Umbilical cord (tissue), 2 donors: ENCODE measurements at places on chromosomes 16 and 17.

GRCh38 chr17:67375054-67375427, 2.0 kb upstream of the PITPNC1 start:
- no peak for DNase-seq

DNA sequence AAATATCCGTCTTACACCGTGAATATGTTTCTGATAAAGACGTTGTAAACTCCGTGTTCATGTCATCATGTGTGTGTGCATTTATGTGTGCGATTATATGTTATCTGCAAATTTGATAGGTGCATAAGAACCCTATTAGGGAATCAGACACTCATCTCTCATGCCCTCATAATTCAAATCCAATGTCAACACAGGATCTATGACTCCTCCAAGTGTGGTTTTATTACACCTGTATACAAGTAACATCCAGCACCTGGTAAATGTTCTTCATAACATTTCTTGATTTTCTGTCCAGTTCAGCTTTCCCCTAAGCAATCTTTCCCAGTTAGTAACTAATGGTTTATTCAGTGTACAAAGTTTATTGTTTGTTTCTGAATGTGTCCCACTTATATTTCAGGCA, 681.9 kb downstream of the CDH11 start:
- no peak for DNase-seq

- peak; percentile 59 for DNase-seq
Observed at GRCh38 chr16:14446796-14447195, 183.3 kb downstream of the PARN start.

- DNase-seq: no peak
Observed at GRCh38 chr17:29621751-29622194, 939 bp downstream of the CORO6 start.

DNA sequence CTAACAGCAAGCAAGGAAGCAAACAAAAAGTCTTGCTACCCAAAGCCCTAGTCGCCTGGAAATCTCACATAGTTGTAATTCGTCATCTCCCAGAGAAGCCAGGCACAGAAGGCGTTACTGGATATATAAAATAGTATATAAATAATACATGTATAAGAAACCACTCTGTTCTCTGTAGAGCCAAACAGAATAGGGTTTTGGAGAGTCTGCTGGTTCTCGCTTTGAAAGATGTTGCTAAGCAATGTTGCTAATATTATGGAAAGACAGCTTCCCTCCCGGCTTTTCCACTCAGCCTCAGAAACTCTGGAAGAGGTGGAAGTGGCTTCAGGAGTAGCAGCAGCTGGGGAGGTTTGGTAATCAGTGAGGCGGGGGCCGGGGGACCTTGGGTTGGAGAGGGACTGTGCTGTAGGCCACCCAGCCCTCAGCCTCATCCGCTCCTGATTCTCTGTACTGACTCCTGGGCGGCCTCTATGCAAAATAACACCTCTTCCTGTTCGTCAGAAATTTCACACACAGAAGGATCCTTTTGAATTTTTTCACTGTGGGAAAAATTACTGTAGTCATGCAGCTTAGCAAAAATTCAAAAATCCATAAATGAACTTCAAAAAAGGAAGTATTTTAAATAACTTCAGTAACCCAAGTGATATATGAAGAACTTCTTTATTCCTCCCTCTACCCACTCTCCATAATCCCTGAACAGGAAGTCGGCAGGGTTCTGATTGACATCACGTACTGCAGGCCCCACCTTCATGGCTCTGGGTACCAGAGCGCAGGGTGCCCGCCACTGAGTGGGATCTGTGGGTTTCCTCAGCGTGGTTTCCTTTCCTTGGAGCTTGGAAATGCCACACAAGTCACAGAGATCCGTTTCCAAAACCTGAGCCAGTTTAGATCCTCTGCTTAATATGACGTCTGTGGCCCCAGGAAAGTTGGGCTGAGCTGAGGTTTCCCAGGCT, 51.4 kb downstream of the RAP1GAP2 start:
- no peak for DNase-seq

- DNase-seq: peak; percentile 72
Observed at GRCh38 chr16:56912746-56913708, 18.9 kb upstream of the HERPUD1 start.

GRCh38 chr16:49781401-49781800, 74.5 kb downstream of the ZNF423 start:
- no peak for DNase-seq

- DNase-seq: no peak
Observed at GRCh38 chr16:53482123-53482522, 20.9 kb downstream of the AKTIP start.

DNA sequence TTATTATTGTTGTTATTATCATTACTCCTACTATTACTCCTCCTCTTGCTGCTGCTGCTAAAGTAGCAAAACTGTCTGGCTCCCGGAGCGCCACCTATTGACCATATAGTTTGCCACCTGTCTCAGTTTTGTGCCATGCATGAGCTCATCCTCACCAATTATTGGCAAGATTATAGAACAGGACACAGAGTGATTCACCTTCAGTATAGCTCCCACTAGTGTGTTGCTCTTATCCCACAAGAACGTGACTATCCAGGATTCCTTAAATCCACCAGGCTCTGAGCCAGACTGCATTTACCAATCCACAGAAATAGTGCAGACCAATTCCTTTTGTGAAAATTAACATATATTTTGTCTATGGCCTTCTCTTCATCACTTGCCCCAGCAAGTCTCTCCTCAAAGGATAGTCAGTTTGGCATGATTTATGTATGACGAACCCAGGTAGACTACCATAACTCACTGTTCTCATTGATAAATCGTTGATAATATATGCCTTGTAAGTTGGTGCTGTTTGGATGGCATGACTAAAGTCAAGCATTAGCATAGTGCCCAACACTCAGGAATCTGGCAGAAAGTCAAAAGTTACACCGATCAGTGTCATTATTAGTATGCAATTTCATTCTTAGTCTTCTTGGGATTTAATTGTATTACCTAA, 405.5 kb upstream of the HSBP1 start:
- DNase-seq: no peak

DNA sequence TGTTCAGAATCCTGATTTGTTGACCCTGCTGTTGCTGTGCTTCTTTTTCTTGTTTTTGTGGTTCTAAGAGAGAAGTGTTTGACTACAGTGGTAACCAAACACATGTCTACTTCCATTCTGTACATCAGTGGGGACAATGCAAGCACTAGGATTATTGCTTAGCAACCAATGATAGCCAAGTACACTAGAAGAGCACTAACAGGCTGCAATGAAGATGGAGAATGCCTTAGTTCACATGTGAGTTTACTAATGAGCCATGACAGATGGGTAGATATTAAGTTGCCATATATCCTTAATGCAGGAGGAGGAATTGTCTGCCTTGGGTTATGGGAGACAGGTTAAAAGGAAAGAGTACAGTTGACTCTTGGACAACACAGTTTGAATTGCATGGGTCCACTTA, 8.3 kb downstream of the EFCAB5 start:
- no peak for DNase-seq

DNA sequence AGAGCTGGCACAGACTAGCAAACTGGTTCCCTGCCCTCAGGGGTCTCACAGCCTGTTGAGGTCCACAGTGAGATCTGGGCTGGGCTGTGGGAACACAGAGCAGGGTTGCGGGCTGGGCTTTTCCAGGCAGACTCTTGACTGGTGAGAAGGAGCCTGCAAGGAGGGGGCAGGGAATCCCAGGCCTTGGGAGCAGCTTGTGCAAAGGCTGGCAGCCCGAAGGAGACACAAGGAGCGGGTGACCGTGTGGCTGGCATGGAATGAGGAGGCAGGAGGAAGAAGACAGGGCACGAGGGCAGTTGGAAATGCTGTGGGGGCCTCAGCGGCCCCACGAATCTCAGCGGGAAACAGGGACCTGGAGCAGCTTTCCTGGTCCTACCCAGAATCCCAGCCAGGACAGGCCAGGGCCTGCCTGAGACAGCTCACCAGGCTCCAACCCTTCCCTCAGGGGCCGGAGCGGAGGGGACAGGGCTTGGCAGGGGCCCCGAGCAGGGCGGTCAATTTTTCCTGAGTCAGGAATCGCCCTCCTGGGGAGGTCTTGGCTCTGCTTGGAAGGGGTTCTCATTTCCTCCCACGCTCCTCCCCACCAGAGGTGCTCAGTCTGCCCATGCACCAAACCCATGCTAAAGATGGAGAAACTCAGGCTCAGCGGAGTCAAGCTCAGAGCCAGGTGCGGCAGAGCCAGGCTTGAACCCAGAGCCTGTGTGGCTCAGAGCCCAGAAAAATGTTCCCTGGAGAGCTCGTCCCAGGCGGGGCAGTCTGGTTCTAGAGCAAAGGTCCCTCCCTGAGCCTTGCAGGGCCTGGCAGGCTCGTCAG, 9.2 kb upstream of the SNN start:
- no peak for DNase-seq

GRCh38 chr17:75508931-75509361, 6.4 kb downstream of the CASKIN2 start:
- no peak for DNase-seq

- peak; percentile 81 for DNase-seq
Observed at GRCh38 chr17:42436391-42436790, 13.3 kb upstream of the CAVIN1 start.

GRCh38 chr17:16877099-16877498, 94.8 kb downstream of the TNFRSF13B start:
- no peak for DNase-seq

- DNase-seq: peak; percentile 92
Observed at GRCh38 chr17:45293413-45294211, 23.2 kb downstream of the MAP3K14 start.

DNA sequence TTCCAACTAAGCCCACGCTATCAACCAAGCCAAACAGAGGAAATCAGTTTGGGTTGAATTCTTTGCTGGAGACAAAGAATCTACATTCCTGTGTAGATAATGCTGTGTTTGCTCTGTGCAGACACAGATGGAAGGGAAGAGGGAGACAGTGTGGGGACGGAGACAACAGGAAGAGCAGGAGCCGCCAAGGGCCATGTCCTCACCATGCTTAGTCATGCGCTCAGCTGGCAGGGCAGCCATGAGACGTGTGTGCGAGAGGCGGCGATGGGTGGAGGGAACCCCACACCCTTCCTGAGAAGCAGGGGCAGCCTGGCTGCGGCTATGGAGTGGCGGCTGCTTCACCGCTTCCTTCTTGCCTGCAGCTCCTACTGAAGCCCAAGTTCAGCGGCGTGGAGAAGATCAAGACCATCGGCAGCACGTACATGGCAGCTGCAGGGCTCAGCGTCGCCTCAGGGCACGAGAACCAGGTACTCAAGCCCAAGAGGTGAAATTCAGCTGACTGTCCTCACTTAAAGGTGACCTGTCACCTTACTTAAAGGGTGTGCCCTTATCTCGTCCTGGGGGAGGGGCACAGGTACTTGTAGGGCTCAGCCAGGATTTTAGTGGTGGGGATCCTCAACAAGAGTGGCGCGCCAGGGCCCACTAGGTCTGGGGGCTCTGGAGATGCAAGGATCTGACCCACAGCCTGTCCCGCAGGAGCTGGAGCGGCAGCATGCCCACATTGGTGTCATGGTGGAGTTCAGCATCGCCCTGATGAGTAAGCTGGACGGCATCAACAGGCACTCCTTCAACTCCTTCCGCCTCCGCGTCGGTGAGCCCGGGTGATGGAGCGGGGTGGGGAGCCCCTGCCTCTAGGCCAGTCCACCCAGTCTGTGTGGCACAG, 47.5 kb downstream of the ADCY7 start:
- no peak for DNase-seq

DNA sequence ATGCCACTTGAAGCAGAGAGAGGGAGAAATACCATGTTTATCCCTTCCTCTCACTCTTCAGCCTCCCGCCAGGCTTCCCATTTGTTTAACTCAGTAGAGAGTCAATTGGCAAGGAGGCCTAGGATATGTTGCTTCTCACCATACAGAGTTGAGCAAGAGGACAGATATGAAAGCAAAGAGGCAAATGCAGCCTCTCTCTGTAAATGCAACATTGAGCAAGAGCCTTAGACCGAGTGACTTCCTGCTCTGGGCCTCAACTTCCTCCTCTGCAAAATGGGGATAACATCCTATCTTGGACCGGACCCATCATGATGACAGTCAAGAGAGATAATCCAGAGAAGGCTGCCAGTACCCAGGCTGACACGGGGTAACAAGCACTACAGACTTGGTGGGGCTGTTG, 36.8 kb downstream of the SOCS1 start:
- DNase-seq: no peak

DNA sequence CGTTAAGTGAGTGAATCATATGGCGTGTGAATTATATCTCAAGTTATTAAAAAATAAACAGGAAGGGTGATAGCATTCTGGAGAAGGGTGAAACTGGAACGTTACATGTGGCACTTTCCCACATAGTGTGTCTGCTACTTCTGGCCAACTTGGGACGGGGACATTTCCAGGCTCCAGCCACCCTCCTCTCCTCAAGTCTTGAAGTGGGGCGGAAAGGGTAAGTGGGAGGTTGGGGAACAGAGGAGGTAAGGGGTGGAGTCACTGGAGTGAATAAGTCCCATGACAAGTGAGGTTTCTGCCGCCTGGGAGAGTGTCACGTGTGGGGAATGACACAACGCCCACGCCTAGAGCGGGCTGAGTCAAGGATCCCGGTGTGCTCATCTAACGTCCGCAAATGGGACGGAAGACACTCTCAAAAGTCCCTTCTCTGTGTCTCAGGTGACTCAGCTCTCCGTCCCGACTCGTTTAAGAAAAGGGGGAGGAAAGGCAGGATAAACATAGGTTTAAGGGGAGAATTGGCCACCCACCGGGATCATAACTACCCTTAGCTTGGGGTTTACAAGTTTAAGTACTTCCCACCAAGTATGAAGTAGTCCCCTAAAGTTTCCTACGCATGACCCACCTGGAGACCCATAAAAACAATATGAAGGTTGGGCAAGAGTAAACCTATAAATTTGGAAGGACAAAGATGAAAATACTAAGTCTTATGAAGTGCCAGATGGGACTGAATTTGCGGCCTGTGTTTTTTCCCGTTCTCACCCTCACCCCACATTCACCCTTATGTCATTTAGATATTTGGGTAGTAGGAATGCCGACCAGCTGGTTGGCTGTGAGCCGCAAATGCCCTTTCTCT, 1.2 kb upstream of the SPAG9 start:
- DNase-seq: peak; percentile 90

GRCh38 chr17:35079547-35080423, 16.3 kb upstream of the RFFL start:
- no peak for DNase-seq

DNA sequence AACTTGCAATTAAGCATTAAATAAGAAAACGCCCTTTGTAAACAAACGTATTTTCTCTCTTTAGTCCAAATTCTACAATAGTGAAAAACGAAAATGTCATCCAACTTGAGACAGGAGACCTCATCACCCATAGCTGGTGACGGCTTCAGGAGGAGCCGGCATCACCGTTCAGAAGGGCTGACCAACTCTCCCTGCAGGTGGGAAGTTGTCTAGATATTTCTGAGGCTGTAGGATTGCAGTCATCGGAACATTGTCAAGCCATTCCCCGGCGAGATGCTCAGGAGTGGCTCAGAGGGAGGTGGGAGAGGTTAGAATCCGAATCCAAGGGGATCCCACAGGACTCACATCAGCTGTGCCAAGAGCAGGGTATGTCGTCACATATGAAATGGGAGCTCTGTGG, 76.7 kb downstream of the RBFOX3 start:
- DNase-seq: no peak

GRCh38 chr17:17603178-17603894, 11.8 kb upstream of the PEMT start:
- DNase-seq: no peak
